ENCODE measurements at places on chromosomes 12 and 14. TPM values are rescaled to one million over a fixed set of nuclear protein-coding genes. Genes with fewer than 3 reads are reported as not detected.

DNA sequence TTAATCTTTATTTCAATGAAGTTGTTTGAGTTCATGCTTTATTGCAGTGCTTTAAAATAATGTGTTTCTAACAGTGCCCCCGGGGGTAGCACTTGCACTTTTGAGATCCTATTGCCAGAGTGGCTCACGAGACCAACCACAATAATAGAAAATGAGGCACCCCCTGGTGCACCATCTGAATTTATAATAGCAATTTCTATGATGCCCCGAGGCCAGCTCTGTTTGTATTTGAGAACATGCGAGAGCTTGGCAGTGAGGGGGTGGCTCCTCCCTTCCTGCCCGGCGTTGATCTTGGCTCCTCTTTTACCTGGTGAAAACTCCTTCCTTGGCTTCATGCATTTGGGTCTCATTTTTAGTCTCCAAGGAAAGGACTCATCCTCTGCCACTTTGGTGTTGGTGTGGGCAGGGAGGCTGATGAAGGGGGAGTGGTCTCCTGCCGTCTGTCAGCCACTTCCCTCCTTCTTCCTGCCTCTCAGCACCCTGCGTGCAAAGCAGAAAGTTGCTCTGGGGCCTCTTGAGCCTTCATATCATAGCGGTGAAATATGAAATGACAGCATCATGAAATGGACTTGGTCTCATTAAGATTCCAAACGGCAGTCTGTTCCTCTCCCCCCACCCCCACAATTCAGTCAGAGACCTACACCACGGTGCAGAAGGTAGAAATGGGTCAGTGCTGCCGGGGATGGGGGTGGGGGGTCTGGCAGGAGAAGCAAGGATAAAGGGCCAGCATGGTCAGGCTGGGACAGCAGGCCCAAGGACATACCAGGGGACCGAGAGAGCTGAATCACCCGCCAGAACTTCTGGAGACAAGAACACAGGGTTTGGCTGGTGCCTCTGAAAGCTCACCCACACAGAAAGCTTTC is 17.7 kb upstream of the NRXN3 start:
- DNase-seq = no peak

DNA sequence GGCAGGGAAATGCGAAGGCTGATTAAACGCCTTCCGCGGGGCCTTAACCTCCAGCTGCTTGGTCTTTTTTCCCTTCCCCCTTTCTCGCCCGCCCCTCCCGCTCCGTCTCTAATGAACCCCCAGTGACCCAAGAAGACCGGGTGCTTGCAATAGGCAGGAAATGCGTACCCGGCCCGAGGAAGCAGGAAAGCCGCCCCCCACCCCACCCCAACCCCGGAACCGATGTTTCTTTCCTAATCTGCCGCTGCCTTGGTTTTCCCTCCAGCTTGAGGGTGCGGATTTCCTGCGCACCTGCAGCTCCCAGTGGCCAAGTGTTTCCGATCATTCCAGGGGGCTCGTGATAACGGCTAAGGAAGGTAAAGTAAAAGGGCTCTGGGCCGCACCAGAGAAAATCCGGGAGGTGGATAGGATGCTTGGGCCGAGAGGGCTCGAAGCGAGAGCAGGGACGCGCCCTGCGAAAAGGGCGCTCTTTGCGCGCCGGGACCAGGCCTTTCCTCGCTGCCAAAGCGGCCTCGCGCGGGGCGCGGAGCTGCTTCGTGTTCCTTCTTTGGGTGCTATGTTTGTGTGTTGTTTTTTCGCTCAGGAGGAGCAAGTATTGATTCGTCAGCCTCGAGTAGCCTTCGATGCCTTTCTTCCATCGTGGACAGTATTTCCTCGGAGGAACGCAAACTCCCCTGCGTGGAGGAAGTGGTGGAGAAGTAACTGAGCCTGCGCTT is 983 bp downstream of the MYF6 start:
- DNase-seq = no peak

DNA sequence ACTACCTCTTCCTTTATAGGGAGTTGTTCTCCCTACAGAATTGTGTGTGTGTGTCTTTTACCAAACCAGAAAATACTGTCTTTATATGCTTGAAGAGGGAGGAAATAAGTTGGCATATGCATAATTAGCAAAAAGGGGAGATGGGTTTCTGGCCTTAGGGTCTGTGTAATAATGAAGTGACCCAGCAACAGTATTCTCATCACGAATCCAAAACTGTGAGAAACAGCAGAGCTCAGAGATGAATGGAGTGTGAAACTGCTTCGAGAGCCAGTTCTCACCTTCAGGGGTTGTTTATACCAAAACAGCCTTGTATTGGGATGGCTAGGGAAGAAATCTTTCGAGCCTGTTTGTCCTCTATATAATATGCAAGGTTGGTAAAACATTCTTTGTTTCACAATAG is 227.5 kb downstream of the MON2 start:
- DNase-seq = no peak

DNA sequence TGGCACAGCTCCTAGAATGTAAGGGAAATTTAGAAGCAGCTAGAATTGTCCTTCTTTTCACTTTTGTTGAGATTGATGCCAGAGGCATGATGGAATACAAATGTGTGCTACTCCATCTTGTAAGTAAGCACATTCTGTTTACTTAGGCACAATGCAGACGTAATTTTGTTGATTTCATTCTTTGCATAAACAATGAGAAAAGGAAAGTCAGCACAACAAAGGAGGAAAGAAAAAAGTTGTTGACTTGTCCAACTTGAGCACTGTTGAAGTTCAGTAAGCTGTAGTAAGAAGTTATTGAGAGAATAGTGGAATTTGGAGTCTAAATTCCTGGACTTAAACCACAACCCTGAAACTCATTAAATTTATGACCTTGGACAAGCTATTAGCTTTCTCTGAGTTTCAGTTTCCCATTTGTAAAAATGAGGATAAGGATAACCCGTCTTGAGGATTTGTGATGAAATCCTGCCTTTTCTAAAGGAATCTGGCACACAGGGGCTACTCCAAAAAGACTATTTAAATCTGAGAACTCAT is 19.4 kb upstream of the CNTN1 start:
- no peak for DNase-seq

- no peak for DNase-seq
Observed at GRCh38 chr12:120500581-120500980, 4.7 kb downstream of the DYNLL1 start.

DNA sequence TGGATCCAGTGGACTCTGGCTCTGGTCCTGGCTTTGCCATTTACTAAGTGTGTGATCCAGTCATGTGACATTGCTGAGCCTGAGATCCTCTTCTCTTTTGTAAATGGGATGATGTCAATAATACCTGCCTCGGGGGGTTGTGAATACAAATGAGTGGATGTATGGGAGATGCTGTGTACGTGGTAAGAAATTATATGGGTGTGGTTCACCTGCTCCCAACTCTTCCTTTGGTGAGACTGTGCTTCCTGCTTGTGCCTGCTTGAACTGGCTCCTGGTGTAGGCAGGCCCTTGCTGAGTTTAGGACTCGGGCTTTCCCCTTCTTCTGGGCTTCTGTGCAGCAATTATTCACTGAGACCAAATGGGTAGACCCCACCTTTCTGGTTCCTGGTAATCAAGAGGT is 189.5 kb upstream of the FRMD6 start:
- DNase-seq = no peak

DNA sequence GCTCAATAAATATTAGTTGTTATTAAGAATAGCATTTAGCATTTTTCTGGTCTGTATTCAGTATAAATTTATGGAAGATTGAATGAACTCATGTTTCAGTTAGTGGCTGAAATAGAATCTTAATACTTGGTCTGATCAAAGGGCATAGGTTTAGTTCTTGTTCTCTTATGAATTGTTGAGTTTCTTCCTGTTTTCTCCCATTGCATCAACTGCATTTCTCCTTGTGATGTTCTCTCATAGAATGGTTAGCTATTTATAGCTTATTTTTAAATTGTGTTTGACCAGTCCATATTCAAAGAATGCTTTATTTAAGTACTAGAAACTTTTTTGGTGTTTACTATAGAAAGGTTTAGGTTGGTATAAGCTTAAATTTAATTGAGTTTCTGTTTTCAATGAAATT is 29.8 kb downstream of the APAF1 start:
- no peak for DNase-seq

Gene ALDH2
- 35.3 TPM for total RNA-seq
